Nucleus accumbens (tissue), 56 donors: ENCODE measurements at places on chromosomes 3 and 15.

GRCh38 chr3:157752956-157753786 is 250.0 kb upstream of the VEPH1 start:
- DNase-seq = no peak

DNA sequence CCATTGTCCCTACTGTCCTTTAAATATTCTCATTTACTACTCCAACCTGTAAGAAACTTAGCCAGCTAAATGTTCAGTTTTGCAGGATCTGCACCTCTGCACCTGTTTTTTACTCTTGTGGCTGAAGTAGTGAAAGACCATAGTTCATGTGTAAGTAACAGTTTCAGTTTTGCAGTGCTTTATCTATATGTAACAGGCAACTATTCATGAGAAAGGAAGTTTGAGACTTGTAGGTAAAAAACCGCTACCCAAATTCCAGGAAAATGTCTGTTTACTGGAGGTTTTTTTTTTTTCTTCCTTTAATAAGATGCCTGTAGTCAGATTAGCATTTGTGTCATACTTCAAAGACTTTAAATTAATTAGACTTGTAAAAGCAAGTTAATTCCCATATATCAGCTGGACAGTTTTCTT is 25.4 kb upstream of the MBNL1 start:
- no peak for DNase-seq

GRCh38 chr3:8338424-8338823 is 163.2 kb upstream of the LMCD1 start:
- no peak for DNase-seq

GRCh38 chr3:8451696-8452095 is 49.9 kb upstream of the LMCD1 start:
- DNase-seq = no peak

GRCh38 chr15:63833021-63833696 is 589 bp downstream of the HERC1 start:
- DNase-seq = no peak

DNA sequence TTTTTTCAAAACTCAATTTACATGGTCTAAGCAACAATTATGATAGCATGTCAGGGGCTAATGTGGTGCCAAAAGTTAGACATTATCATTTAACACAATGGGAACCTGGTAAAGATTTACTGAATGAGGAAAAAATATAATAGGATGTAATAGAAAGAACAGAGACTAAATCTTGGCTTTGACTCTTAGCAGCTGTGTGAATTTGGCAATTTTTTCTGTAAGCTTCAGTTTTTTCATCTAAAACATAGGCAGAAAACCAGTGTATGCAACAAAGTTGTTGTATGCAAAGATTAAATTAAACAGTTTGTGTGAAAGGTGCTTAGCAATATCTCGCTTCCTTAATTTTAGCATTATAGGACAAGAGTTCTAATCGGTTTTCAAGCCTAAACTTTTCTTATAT is 57.6 kb downstream of the ZBTB20 start:
- DNase-seq = no peak
